NCI-H774 (cell line): ENCODE measurements at places on chromosomes 5 and 9.

GRCh38 chr5:95398989-95399388 lies 7.8 kb downstream of the FAM81B start:
- DNase-seq: no peak

GRCh38 chr9:71662082-71662481 lies 106.2 kb downstream of the CEMIP2 start:
- no peak for DNase-seq

DNA sequence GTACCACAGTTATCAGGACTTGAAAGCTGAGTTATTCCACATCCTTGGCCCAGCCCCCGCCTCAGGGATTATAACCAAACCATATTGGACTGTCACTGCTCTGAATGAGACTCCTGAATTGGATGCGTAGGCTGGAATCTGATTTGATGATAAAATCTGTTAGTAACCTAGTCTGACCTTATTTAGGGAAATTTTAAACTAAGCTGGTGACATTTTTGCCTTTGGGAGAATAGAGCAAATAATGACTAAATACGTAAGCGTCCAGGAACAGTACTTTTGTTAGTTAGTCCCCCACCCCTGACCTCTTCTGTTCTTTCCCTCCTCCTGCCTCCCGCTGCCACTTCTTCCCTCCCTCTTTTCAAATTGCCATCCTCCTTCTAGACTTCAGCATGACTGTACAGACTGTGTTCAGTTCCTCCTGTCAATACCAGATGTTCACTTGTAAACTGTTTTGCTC lies 92.6 kb downstream of the TLE4 start:
- no peak for DNase-seq

DNA sequence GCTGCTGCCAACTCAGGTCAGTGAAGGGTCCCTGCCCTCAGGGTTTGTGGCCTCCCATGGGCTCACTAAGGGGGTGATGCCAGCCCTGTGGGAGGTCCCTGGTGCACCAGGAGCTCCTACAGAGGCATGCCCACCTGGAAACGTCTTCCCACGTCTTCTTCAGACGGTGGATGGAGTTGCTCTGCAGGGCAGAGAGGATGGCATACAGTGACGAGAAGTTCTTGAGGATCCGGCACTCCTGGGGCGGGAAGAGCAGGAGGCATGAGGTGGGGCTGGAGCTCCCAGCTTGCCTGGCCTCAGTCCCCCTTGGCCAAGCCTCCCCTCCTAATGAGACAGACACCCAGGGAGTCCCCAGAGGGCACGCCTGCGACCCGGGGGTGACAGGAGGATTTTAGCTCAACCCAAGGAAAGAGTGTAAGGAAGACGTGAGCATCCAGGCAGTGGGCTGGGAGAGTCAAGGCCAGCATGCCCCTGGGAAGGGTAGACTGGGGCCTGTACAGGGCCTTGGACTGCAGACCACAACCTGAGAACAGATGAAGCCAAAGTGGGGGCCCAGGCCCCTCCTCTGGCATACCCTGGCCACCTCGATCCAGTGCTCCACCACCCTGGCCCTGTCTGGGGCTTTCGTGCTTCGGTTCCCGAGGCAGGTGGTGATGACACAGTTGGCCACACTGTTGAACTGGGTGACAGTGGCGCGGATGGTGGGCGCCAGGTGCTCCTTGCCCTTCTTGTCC lies 14.4 kb downstream of the RALGDS start:
- DNase-seq: no peak

- DNase-seq: no peak
Measured at GRCh38 chr9:100354121-100354800, 1.5 kb upstream of the TEX10 start.

- peak; percentile 88 for DNase-seq
Measured at GRCh38 chr9:126440940-126441339, 114.3 kb downstream of the MVB12B start.

GRCh38 chr5:165015547-165015946 lies 1510.1 kb downstream of the MAT2B start:
- no peak for DNase-seq

DNA sequence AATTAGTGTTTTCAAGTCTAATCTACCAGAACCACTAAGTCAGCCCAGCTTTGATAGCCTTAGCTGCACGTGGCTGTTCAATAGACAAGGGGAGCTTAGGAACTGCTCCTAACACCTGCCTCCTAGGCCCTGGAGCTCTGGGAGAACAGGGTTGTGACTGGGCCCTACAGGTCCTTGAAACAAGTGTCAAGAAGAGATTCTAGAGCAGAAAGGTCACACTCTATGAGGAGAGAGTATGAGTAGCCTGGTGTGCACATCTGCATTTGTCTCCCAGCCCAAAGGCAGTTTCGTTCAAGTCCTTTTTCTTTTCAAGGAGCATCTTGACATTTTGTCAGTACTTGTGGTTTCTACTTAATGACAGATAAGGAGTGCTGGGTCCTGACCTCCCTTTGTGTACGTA lies 206.1 kb downstream of the PRELID2 start:
- no peak for DNase-seq

DNA sequence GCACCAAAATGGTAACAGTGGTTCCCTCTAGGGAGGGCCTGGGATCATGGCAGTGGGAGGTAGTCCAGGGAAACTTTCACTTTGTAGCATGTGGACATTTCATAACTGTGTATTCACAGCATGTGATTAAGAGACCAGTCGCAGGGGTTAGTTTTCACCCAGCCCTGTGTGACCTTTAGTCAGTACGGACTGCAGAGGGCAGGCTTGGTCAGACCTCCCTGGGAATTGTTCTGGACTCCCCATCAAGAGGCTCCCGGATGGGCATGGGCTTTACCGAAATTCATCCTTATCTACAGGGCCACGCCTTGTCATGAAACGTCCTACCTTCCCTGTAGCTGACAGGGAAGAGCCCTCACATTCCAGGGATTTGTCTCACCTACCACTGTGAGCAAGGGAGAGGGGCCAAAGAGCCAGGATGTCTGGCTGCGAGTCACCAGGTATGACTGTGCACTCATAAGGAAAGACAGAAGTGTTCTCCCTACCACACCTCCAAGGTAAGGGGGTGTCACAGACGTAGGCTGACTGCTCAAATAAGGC lies 19.9 kb downstream of the GPX3 start:
- no peak for DNase-seq

DNA sequence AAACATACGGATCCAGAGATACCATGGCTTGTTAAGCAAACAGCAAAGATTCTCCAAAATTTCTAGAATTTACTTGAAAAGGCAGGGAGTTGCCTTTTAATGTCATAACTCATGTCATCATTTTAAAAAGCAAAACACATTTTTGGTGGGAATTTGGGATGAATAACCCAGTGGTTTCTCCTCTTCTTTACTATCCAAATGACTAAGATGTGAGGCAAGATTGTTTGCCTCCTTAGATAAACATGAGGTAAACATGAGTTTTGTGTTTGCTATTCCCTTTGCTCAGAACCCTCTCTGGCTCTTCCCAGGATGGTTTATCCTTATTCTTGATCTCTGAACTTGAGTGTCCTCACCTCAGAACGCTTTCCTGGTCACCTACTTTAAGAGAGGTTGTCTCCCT lies 267.0 kb downstream of the EBF1 start:
- DNase-seq: no peak
